ENCODE measurements at places on chromosomes 1 and 21.

- DNase-seq: no peak
Observed at GRCh38 chr21:38140207-38140903, 116.4 kb upstream of the KCNJ15 start.

DNA sequence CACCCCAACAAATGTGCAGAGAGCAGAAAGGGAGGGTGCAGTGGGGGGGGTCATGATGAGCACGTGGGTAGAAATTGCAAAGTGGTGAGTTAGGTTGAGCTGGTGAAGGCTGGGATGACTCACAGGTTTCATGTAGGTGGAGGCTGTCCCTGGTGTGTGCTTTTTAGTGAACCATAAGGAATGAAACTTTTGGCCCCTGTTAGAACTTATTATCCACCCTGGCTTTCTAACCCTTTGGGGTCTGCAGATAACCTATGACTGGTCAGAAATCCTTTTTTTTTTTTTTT, 46.9 kb downstream of the DOP1B start:
- no peak for DNase-seq

DNA sequence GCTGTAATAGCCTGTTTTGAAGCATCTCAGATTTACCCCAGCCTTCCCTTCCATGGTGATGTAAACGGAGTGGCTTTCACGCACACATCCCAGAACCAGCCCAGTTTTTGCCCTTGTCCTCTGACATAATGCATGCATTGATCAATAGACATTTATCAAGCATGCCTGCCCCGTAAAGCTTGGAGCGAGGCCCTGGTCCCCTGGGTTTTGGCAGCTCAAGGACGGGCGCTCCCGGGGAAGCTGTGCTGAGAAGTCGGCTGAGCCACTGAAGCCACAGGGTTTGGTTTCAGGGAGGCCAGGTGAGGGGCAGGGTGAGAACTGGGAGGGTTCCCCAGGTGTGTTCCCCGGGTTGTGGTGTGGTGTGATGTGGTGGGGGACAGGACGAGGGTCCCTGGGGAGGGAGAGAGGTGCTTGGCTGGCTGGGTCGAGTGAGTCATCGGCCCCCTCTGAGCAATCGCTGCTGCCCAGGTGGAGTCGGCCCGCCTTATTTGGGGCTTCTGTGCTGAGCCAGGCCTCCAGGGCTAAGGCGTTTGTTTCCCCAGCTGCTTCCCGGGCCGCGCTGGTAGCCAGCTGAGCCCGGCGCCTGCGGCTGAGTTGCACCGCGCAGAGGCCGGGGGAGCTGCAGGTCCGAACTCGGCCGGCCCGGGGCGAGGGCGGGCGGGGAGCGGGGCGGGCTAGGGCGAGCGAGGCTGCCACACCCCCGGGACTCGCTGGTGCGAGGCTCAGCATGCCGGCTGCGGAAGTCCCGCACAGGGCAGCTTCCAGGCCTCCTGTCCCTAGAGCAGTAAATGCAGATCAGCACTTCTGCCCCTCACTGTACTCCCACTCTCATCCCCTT, 23.6 kb downstream of the ATP2B4 start:
- DNase-seq: peak; percentile 52

- DNase-seq: no peak
Observed at GRCh38 chr21:19123525-19123924, 719.9 kb upstream of the TMPRSS15 start.

DNA sequence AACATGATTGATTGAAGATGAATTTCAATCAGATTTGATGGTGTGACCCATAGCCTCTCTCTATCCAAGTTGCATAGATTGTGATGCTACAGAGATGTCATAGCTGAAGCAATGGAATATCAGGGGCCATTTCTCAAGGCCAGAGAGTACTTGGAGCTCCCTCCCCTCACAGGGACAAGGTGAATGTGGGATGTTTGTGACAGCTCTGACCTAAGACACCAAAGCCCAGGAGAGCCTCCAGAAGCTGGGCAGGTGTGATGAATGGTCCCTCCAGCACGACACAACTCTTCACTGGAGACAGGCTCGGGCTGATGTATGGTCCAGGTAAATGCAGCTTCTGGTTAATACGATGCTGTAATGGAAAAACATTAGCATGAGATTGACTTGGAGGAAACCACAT, 101.0 kb upstream of the ZC3H12A start:
- DNase-seq: no peak

DNA sequence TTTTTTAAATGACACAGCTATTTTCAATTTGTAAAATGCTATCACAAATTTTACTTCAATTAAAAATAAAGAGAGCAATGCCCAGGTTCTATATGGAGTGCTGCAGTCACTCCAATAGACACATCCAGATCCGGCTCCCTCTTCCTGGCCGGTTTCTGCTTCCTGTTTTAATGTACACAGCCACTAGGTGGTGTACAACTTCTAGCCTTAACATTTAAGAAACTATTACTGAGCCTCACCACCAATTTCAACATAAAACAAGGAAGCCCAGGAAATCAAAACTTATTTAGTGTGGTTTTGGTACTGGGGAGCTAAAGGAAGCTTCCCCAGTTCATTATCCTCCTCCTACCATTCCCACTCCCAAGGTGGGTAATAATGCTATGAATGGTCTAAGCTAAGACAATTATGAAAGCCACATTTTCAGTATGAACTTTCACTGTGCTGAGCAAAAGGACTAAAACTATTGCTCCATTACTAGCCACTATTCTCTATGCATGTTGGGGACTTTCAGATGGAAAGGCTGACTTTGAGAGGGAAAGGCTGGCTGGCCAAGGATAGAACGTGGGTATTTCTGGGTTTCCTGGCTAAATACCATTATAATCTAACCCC, 25.5 kb upstream of the MTMR11 start:
- DNase-seq: peak; percentile 3

DNA sequence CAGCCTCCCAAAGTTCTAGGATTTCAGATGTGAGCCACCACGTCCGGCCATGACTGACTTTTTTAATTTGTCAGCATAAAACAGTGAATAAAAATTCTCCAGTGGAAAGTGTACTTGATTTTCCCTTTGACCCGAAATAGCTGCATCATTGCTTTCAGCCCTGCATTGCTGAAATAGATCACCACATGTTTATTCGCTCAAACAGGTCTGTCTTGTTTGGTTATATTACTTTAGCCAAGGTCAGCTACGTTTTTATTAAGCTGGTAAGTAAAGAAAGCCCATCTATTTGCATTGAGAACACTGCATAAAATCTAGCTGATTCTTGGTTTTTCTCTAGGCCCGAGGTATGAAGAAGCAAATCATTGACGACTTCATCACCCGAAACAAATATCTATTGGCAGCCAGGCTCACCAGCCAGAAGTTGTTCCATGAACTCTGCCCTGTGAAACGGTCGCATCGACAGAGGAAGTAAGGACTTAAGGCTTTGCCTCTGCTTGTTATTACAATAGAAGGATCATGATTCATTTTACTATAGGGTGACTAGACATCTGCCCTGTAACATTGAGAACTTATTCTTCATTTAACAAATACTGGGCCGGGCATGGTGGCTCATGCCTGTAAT, 25.6 kb downstream of the AGMAT start:
- DNase-seq: no peak

GRCh38 chr1:183607322-183607980, 17.2 kb upstream of the NCF2 start:
- DNase-seq: no peak

- no peak for DNase-seq
Observed at GRCh38 chr1:160256396-160257046, 5.8 kb downstream of the DCAF8 start.

DNA sequence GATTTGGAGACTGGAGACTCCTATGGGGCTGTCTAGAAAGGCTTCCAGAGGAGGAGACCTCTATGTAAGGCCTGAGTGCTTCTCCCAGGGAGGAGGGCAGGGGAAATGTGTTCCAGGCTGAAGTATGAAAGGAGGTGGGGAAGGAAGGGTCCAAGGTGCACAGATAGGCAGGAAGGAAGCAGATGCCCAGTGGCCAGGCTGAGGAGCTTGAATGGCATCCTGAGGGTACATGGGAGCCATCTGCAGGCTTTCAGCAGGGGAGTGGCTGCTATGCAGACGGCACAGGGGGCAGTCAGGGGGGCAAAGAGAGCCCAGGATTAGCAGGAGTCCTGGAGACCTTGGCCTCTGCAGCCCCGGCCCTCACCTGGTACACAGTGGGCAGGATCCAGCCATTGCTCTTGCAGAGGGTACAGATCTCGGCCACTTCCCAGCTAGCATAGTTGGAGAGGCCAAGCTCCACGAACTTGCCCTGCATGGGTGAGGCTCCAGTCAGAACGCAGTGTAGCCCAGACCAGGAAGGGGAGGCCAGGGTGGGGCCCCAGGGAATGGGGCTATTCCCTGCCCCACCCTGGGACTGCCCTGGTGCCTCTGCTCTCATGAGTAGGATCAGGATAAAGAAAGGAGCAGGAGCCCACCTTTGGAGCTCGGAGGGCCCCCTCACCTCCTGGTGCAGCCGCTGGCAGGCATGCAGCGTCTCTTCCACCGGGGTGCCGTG, 4.0 kb downstream of the AKR7A2 start:
- no peak for DNase-seq

DNA sequence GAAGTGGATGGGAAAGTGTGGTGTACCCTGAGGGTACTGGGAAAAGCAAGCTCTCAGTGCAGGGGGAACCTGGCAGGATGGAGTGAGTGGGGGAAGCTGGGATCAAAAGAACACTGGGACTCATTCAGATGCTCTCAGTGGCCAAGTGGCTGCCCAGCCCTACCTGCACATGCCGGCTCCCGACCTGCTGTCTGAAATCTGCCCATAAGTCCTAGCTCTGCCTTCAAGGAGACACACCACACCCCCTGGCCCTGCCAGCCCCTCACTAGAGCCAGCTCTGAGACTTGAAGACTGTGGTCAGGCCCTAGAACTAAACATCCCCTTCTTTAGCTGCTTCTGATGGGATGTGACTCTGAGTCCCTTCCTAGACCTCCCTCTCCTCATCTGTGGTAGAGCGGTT, 2.2 kb downstream of the TMEM54 start:
- no peak for DNase-seq

Measured in activated T-cell treated with anti-CD3 and anti-CD28 coated beads for 1 hour (primary cell).